Glutamatergic neuron (in vitro differentiated cells): ENCODE measurements at places on chromosomes 7 and 10. TPM values are rescaled to one million over a fixed set of nuclear protein-coding genes. Genes with fewer than 3 reads are reported as not detected.

The STEAP1B gene
- not detected for total RNA-seq

The PRKCQ gene
- 1.3 TPM for total RNA-seq

The KLF14 gene
- total RNA-seq: not detected

The MRLN gene
- not detected for total RNA-seq

The SYT15B gene
- total RNA-seq: not detected

The CHST3 gene
- 0.83 TPM for total RNA-seq

The FAM221A gene
- 23.2 TPM for total RNA-seq

The TMEM196 gene
- 3.6 TPM for total RNA-seq

The MAP3K8 gene
- 1.7 TPM for total RNA-seq

The CAV1 gene
- total RNA-seq: 0.78 TPM

The HOXA3 gene
- not detected for total RNA-seq

The TFEC gene
- not detected for total RNA-seq

The RAB19 gene
- not detected for total RNA-seq

The TCAF2 gene
- total RNA-seq: 0.78 TPM

The TBX20 gene
- total RNA-seq: 1.2 TPM

The PAX2 gene
- not detected for total RNA-seq

The SPACDR gene
- total RNA-seq: 1.7 TPM

The ZNF503 gene
- 5.6 TPM for total RNA-seq

The CPEB3 gene
- 8.0 TPM for total RNA-seq

The WNT2 gene
- total RNA-seq: not detected

The HILPDA gene
- total RNA-seq: 24.9 TPM

The TRIL gene
- total RNA-seq: 1.4 TPM

The NCF1 gene
- total RNA-seq: 0.54 TPM

The NSUN5 gene
- 37.5 TPM for total RNA-seq

The FAM25A gene
- not detected for total RNA-seq

The ZNF365 gene
- total RNA-seq: 0.76 TPM

The MRC1 gene
- total RNA-seq: 7.9 TPM

The LLCFC1 gene
- not detected for total RNA-seq

The SLC26A3 gene
- total RNA-seq: not detected
